ENCODE measurements at places on chromosomes 2 and 18.
A peak's percentile ranks its signal among the peaks of the same experiment; 100 is the strongest.

DNA sequence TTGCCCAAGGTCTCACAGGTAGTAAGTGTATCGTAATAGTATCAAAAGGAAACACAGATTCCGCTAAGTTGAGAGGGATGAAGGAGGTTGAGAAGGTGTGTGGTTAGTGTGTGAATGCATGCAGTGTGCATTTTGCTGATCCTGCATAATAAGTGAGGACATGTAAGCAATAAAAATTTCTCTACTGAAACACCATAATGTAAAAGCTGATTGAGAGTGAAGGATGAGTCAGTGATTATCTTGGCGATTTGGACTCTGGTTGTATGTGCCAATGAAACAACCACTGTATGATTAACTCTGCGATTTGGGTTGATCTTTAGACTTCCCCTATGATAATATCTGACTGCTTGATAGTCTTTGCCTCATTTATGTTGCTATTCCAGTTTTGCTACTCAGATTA, 16.7 kb upstream of the ADGRF3 start:
- DNase-seq, result no peak

DNA sequence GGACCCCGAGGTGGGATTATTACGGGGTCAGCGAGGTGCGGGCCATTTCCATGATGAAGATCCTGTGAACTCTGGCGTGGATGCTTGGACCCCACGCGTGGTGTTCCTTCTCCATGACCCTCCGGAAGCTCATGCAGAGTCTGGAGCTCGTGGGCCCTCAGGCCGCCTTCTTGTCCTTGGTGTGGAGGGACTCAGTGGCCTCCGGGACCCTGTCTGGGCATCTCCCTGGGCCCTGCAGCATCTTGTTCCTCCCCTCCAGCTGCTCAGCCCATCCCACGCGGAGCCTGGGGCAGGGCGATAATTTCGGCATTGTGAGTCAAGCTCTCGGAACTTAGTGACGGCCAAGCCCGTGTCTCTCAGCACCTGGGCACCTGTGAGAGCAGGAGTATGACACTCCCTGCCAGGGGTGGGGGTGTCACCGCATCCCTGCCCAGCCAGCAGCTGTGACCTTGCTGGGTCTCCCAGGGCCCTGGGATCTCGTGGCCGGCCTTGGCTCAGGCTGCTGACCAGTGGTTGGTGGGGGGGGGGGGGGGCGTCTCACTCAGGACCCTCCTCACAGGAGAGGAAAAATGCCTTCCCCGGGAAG, 24.6 kb downstream of the RTP5 start:
- DNase-seq, result peak; percentile 83

DNA sequence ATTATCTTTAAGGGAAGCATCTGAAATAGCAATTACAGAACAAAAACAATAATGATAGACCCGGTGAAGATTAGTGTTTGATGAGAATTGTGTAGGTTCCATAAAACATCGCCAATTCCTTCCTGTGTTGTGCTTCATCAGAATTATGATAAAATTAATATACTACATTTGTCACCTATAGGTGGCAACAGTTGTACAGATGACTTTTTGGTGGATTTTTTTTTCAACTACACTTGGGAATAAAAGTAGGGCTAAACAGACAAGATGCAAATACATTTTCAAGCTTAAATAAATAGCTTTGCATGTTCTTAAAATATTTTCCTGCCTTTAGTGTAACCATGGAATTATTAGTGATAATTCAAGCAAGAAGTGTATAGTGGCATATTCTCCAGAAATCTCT, 7.0 kb upstream of the LYPD1 start:
- DNase-seq, result no peak

GRCh38 chr2:178865146-178865936, 58.1 kb upstream of the TTN start:
- no peak for DNase-seq

- DNase-seq, result no peak
Measured at GRCh38 chr18:32156855-32157254, 33.0 kb upstream of the MEP1B start.

GRCh38 chr2:216426938-216427337, 14.7 kb downstream of the SMARCAL1 start:
- no peak for DNase-seq

- no peak for DNase-seq
Measured at GRCh38 chr18:21486905-21487437, 113.5 kb downstream of the ESCO1 start.

DNA sequence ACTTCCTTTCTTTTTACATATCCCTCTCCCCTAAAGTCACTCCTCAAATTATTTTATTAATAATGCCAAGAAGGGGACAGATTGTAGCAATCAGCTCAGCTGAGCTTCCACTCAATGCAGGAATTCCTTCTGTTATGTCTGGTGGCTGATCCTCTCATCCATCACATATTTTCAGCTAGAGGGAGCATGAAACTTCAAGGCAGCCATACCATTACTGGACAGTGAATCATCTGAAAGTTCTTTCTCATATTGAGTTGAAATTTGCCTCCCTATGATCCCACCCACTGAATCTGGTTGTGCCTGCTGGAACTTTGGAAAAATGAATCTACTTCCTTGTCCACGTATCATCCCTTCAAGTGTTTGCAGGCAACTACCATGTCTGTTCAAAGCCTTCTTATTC, 11.2 kb downstream of the ZNF385B start:
- no peak for DNase-seq

- DNase-seq, result no peak
Measured at GRCh38 chr2:152500772-152501171, 165.8 kb downstream of the FMNL2 start.

DNA sequence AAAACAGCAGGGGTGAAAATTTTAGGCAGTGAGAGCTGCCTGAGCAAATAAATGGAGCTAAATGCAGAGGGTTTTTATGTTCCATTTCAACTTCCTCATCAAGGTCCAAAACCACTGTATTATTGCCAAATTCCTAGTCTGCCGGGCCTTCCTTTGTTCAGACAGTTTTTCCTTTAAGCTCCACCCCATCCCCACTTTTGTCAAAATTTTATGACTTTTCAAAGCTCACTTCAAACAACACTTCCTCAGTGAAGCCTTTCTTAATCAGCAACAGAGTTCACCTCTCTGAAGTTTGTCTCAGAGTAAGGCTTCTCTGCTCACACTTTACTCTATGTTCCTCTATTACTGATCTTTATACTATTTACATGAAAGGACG, 81.3 kb downstream of the CERKL start:
- DNase-seq, result no peak

GRCh38 chr2:230417436-230417835, 1.4 kb downstream of the SP100 start:
- DNase-seq, result no peak

DNA sequence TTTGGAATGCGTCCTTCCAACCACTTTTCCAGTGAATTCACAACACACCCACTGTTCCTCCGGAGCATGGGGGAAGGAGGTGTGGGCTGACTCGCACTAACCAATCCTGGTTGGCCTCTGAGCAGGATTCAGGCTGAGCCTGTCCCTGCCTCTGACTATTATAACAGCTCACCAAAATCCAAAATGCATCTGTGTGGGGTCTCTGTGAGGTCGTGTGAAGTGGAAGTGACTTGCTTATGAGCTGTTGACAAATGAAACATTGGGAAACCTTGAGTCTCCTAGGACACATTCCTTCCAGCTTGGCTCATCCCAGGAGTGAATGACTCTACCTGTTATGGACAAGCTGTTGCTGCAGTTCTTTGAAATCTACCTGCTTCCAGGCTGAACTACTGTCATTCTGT, 1.5 kb downstream of the CIDEA start:
- DNase-seq, result no peak

DNA sequence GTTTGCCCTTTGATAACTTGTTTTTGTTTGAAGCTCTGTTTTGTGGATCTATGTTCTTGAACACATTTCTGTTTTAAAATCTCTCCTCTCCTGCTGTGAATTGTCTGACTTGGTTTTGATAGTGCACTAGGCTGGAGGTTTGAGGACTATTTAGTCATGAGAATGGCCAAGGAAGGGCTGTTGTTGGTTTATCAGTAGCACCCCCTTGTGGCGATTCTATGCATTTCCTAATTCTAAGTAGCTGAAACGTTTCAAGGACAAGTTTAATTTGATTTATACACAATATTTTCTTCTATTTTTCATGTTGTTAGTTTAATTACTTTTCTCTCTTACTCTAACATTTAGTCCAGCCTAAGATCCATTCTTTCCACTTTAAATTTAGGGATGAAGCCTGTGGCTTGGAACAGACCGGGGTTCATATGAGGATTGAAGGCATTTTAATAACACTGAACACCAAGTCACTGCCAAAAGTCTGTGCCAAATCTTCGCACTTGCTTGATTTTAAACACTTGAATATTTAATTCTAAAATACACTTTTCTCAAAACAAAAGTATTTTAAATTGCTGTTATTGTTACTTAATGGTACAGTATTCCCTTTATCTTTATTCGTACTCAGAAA, 166.0 kb downstream of the SOCS6 start:
- DNase-seq, result no peak

DNA sequence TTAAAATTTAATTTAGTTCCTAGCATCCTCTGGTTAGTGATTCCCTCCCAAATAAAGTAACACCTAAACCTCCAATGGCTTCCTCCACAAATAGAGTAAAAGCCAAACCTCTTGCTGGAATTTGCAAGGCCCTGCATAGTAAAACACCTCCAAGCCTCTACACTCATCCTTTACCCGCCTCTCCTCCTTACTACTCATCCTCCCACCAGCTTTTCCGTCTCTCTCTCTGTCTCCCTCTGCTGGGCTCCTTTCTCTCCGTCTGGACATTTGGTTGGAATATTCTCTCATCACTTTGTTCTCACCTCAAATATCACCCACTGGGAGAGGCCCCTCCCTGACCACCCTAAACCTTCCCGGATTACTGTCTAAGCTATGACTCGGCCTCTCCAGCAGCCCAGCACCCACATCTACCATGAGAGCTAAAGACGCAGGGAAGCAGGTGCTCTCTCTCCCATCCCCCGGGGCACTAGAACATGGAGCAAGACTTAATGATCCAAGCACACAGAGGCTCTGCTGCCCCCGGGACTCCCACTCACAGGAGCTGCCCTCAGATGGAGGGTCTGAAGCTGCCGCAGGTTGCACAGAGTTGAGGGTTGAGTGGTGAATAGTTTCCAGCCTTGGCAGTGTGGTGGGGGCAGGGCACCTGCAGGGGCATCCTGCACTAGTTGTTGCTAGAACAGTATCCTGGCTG, 167.2 kb downstream of the FBXO15 start:
- DNase-seq, result no peak

DNA sequence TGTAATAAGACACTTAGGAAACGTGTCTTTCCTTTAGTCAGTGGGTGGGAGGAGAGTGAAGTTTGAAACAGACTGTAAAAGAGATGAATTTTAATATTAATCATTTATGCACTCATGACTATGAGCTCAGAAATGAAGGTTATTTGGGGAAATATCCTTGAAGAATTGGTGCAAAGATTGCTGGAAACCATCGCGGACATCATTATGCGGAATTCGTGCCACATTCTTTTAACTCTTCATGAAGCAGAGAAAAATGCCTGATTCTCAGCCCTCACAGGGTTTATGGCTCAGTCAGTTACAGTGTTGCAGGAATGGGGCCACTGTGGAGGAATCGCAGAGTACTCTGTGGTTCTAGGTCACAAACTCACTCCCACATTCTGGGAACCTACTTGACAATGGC, 109.7 kb downstream of the RGPD3 start:
- DNase-seq, result no peak

DNA sequence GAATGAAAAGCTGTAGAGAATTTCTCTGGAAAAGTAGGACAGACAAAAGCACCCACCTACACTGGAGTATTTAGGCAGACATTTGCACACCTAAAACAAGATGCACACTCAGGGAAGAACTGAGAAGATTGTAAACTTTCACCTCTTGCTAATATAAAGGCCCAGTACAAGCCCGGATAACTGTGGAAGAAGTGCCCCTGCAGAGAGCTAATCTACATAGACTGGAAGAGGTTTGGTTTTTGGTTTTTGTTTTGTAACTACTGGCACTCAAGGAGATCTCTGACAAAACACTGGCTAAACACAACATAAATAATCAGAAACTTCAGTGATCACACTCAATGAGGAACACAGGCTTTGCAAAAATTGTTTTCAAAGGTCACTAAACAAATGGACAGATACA, 782.2 kb upstream of the SLC8A1 start:
- no peak for DNase-seq

DNA sequence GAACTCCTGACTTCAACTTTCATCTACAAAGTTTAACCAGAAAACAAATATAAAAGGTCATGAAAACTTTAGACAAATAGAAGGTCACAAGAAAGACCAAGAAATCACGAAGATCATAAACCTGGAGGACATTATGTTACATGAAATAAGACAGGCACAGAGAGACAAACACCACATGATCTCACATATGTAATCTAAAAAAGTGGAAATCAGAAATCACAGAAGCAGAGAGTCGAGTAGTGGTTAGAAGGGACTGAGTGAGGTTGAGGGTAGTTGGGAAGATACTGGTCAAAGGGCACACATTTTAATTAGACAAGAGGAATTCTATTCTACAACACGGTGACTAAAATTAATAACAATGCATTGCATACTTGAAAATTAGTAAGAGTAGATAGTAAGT, 1.4 kb downstream of the GCFC2 start:
- no peak for DNase-seq

DNA sequence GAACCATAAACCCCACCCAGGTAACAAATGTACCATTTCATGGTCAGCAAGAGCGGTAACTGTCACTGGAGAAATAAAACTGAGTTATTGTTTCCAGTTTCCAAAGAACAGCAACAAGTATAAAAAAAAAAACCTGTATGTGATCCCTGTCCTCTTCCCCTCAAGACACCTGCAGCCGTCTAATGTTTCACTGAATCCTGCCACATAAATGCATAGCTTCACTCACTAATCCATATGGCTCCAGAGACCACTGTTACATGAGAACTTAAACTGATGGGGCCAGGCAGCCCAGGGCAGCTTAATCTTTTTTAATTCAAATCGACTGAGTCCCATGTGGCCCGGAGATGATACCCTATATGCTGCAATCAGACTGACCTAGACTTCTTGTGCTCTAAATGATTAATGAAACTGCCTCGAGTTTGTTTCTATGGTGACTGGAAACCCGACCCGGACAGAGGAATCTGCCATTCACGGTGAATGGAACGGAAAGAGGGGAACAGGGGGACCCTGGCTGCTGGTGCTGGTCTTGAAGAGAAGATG, 60.9 kb upstream of the SIX2 start:
- no peak for DNase-seq

DNA sequence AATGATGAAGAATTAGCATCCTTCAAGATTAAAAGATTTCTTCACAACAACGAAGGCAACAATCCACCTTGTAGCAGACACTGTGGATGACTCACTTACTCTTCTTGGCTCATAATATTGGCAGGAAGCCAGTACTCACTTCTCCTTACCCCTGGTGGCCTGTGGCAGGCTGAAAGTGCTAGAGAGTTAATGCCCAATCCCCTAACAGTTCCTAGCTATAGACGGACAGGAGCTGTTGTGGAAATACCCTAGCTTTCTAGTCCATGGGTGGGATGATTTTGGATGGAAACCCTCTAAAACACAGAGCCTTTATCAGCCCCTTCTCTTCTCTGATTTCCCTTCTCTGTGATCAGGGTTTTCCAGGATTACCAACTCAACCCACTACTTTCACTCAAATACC, 128.6 kb upstream of the NYAP2 start:
- no peak for DNase-seq
